ENCODE measurements at places on chromosomes 3 and 15.

- DNase-seq = no peak
These were observed 16.6 kb upstream of the LOXL1 start for GRCh38 chr15:73909651-73910050.

- DNase-seq = peak; percentile 5
These were observed 100.0 kb upstream of the IGF1R start for GRCh38 chr15:98548139-98548971.

DNA sequence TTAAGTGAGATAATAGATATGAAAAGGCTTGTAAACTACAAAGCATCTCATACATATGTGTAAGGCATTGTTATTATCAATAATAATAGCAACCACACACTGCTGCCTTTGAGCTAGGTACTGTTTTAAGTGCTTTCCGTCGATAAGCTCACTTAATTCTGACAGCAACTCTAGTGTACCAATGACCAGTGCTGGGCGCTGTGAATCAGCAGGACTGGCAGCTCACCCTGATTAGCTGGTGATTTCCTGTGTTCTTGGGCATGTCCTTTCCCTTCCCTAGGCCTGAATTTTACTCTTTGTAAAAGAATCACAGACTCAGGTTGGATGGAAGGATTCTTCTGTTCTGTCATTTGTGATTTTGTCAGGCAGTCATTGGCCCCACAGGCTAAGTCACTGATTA, 215.6 kb downstream of the LPP start:
- DNase-seq = no peak

- DNase-seq = no peak
These were observed 152.2 kb downstream of the ALCAM start for GRCh38 chr3:105518806-105519418.

DNA sequence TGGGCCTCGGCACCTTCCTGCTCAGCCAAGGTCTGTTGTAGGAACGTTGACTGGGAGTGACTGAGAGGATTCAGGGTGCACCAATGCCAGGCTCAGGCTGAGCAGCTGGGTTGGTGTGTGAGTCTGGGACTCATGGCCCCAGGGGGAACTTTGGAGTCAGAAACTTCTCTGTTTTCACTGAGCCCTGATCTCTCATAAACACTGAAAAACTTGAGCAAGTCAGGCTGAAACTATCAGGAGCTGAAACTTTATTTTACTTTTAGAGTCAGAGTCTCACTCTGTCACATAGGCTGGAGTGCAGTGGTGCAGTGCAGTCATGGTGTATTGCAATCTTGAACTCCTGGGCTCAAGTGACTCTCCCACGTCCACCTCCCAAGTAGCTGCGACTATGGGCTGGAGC, 3.0 kb downstream of the TRAK1 start:
- no peak for DNase-seq

DNA sequence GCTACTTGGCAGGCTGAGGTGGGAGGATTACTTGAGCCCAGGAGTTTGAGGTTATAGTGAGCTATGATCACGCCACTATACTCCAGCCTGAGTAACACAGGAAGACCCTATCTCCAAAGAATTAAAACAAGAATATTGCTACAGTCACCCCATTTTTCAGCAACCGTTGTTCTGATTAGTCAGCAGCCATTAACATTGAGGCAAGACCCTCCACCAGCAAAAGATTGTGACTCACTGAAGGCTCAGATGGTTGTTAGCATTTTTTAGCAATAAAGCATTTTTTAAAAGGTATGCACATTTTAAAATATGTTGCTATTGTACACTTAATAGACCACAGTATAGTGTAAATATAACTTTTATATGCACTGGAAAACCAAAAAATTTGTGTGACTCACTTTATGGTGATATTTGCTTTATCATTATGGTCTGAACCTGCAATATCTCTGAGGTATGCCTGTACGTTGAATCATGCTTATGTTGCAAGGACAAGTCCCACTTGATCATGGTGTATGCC, 492.6 kb downstream of the SQOR start:
- no peak for DNase-seq

All from stimulated activated CD8-positive, alpha-beta memory T cell treated with anti-CD3 and anti-CD28 coated beads, Interleukin-7, amount 100 ng/mL, for 24 hours (primary cell).